ENCODE measurements at places on chromosomes 7 and 10.
A peak's percentile ranks its signal among the peaks of the same experiment; 100 is the strongest.

DNA sequence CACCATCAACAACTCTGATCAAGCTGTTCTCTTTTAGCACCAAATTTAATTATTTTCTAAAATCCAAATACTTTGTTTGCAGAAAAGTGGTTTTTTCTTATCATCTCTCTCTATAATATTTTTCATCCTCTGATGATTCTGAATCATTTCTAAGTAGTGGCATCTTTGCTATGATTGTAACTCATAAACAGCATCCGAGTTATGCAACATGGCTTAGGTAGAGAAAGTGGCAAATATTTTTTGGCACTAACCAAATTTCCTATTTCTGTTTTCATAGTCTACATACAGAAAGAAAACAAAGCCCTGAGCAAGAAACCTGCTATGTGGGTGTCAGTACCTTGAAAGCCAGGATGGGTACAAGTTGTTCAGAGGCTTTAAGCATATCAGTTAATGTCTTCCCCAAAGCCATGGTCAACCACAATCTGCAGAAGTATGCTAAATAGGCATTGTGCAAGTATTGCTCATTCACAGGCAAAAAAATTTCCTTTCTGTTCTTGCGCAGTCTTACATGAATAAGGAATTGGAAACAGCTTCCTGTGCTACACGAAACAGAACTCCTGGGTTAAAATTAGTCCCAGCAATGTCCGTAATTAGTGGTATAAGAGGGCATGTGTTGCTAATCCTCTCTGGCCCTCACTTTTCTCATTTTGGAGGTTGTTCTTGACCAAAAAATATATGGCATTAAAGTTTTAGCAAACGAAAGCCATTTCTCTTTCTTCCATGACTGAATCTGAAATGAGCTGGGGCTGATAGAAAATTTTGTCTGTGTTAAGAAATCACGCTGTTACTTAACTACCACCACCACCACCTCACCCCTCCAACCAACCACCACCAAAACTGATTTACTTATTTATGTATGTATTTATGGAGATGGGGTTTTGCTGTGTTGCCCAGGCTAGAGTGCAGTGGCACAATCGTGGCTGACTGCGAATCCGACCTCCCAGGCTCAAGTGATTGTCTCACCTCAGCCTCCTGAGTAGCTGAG is 325.6 kb upstream of the MAGI2 start:
- DNase-seq, result no peak

GRCh38 chr10:102419269-102420180 is 940 bp upstream of the PSD start:
- peak; percentile 76 for DNase-seq

DNA sequence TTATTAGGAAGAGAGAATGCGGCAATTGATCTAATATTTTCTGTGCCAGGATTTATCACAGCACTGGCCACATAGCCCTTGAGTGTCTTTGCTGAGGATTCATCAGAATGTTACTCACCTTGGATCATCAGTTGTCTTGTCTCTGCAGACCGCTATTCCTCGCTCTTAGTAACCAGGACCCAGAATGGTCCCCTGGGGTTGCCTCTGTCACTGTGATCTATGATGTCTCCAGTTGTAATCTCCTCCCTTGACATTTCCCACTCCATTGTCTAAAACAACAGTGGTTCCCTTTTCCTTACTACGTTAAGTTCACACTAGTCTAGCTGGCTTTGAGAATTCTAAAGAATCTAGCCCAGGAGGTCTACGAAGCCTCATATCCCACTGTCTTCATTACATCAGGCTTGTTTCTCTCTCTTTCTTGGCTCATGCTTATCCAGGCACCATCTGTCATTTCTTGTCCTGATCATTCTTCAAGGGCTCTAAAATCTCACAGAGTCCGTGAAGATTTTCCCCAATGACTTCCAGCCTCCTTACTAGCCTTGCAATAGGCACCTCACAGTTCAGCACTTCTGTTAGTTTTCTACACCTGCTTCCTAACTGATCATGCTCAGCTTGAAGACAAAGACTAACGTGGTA is 125.8 kb downstream of the CUBN start:
- DNase-seq, result no peak

- DNase-seq, result no peak
Measured at GRCh38 chr7:133931053-133931452, 196.1 kb upstream of the LRGUK start.

GRCh38 chr10:59279476-59279875 is 82.9 kb downstream of the FAM13C start:
- DNase-seq, result no peak

GRCh38 chr7:158110661-158111048 is 477.0 kb downstream of the PTPRN2 start:
- DNase-seq, result no peak

GRCh38 chr7:8639668-8640067 is 206.3 kb downstream of the NXPH1 start:
- no peak for DNase-seq

DNA sequence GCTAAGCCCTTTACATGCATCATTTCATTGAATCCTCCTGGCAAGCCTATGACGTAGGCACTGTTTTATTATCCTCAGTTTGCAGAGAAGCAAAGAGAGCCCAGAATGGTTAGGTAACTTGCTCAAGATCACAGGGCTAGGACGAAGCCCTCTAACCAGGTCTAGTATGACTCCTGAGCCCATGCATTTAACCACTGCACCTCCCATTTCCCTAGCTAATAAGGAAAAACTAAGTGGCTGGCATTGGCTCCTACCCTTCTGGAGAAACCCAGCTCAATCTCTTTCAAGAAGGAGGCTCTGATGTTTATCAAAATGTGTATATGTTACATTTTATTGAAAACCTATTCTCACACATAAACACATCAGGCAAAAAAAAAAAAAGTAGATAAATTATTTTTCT is 19.8 kb downstream of the MYOF start:
- no peak for DNase-seq
